Karpas-422 (cell line): ENCODE measurements at places on chromosomes 4 and X.
A peak's percentile ranks its signal among the peaks of the same experiment; 100 is the strongest.

DNA sequence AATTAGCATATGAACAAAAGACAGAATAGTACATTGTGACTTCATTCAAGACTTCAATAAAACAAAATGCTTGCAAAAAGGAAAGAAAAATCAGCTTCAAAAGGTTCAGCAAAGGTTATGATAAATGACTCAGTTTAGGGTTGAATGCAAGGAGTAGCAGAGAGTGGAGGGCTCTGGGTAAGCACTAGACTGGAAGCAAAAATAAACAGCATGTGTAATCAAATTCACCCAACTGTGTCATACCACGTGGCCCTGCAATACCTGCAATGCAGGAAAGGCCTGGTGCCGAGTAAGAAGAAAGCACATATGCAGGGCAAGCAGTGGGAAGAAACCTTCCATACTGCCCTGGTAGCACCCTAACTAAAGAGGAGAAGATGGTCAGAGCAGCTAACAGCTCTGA is 88.7 kb downstream of the ATP11C start:
- no peak for DNase-seq

GRCh38 chr4:26459054-26459755 is 31.1 kb downstream of the CCKAR start:
- peak; percentile 80 for DNase-seq

DNA sequence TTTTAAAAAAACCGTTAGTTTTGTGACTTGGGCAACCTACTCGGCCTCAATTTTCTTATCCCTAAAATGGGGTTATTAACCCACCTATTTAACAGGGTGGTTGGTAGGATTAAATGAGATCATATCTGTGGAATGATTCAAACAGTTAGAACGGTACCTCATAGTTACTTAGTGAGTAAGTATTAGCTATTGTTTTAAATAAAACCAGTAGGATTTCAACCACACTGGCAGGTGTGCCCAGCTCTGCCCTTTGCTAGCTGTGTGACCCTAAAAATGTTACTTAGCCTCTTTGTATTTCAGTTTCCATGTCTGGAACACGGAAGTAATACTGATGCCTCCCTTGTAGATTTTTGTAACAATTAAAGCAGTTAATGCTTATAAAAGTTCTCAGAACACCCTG is 225.8 kb upstream of the SPRY1 start:
- no peak for DNase-seq

DNA sequence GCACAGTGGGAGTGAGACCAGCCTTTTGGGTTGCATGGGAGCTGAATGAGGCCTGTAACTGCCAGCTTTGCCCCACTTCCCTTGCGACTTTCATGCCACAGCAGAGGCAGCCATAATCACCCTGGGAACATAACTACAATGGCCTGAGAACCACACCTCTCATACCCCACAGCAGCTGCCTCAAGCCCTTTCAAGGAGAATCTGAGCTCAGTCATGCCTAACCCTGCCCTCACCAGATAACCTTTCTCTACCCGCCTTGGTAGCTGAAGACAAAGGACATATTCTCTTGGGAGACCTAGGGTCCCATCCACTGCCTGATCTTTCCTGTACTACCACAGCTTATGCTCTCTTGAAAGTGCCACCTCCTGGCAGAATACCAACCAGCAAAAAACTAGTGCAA is 599.9 kb upstream of the IGFBP7 start:
- no peak for DNase-seq

DNA sequence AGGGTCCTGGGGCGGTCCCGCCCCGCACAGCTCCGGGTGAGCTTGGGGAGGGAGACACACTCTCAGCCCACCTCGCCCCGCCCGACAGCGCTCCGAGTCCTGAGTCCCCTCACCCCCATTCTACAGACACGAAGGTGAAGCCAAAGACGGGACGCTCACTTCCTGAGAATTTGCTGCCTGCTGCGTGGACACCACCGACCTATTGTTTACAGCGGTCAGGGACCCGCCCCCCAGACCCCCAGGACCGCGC is 796 bp upstream of the ZNF141 start:
- DNase-seq, result no peak

DNA sequence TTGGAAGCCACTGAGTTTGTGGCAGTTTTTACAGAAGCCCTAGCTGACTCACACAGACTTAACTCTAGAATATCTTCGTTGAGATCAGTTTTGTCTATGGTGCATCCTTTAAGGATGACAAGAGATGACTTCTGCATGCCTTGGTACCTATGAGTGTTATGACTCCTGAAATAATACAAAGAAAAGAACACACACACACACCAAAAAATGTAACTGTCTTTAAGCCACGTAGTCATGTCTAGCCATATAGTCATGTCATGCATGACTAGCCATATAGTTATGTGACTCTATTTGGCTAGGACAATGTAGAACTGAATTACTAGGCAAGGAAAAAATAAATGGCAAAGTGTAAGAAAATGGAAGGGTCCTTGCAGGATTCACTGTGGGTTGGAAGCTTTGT is 447.8 kb downstream of the NLGN4X start:
- no peak for DNase-seq

DNA sequence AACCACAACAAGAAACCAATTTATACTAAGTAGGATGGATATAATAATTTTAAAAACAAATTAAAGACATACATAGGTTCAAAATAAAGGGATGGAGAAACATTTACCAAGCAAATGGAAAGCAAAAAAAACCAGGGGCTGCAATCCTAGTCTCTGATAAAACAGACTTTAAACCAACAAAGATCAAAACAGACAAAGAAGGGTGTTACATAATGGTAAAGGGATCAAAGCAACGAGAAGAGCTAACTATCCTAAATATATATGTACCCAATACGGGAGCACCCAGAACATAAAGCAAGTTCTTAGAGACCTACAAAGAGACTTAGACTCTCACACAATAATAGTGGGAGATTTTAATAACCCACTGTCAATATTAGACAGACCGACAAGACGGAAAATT is 66.6 kb downstream of the ATRX start:
- DNase-seq, result no peak

DNA sequence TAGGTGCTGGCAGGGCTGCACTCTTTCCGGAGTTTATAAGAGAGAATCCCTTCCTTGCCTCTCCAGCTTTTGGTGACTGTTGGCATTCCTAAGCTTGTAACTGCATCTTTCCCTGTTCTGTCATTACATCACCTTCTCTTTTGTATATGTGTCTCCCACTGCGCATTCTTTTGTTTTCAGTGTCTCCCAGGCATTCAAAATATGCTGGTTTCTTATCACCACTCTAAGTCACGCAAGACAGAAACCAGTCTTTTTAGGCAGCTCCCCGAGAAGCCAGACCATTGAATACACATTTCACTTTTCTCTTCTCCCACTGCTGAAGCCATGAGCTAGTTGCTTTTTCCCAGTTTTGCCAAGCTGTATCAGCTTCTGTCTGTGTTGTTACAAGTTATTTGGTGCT is 71.0 kb downstream of the LAS1L start:
- no peak for DNase-seq

- DNase-seq, result no peak
Observed at GRCh38 chr4:13543839-13544605, at the start of gene NKX3-2. Gene NKX3-2, minus strand, starts transcription at chr4:13544508. Its CDS starts 94 bp downstream, at chr4:13544414.

GRCh38 chrX:55522596-55523276 is 33.1 kb upstream of the USP51 start:
- DNase-seq, result no peak

DNA sequence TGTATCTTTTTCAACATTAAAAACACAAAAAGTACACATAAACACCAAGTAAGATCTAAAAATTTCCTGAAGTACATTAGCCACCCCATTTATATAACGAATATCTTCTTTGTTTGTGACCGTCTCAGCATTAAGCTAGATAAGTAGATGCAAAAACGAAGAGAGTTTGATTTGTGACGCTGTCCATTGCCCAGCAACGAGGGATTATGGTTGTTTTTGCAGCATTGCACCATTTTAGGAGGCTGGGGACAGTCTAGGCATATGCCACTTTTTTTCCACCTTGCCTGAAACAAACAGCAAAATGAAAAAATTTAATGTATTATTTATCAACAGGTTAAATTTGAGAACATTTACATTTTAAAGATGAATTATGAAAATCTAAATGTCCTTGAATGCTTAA is 12.0 kb upstream of the IGSF1 start:
- no peak for DNase-seq
